ENCODE measurements at places on chromosomes 3 and 15. TPM values are rescaled to one million over a fixed set of nuclear protein-coding genes. Genes with fewer than 3 reads are reported as not detected.

MCF2L2 gene
- 3.7 TPM for polyA plus RNA-seq

GRM7 gene
- not detected for polyA plus RNA-seq

DNA sequence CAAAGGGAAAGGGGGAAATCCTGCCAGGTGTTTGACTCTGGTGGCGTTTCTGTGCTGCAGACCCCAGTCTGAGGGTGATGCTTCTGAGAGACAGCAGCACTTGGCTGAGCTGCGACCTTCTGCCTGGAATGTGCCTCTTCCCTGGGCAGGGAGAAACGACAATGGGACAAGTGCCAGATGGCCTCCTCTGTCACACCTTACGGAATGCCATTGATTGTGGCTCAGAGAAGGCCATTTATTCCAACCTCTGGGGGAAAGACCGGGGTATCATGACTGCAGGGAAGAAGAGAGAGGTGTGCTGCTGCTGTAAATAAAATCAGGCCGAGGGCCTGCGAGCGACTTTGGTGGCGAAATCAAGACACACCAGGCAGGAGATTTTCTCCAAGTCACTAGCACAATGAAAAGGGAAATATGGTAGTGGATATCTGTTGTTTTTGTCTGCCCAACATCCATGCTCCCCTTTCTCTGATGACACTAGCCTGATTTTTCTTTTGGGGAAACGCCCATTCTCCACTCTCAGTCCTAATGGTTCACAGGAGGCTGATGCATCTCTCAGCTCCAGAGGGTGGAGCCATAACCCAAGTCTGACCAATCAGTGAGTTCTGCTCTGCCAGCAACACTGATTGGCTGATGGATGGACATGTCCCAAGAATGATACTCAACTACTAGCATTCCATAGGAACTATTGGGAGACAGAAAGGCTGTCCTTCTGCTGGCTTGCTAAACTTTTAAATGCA is 336.1 kb downstream of the FOXP1 start:
- no peak for DNase-seq

DNA sequence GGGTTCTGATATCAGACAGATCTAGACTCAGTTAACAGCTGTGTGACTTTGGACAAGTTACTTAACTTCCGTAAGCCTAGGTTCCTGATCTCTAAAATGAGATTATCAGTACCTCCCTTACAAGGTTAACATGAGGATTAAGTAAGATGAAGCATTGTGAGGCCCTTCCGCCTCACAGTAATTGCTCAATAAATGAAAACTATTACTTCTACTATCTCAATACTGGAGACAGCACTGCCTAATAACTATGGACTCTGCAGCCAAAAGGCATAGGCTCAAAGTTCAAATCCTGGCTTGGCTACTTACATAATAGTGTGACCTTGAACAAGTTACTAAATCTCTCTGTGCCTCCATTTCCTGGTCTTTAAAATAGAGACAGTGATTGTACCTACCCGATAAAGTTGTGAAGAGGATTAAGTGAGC is 82.0 kb upstream of the ATP11B start:
- no peak for DNase-seq

All from CD4-positive, alpha-beta memory T cell (primary cell).